Stimulated activated CD4-positive, alpha-beta T cell treated with anti-CD3 and anti-CD28 coated beads, Interleukin-1b, Interleukin-23, amount 100 ng/mL, for 4 hours (primary cell): ENCODE measurements at places on chromosomes 11 and 22.
A peak's percentile ranks its signal among the peaks of the same experiment; 100 is the strongest.

DNA sequence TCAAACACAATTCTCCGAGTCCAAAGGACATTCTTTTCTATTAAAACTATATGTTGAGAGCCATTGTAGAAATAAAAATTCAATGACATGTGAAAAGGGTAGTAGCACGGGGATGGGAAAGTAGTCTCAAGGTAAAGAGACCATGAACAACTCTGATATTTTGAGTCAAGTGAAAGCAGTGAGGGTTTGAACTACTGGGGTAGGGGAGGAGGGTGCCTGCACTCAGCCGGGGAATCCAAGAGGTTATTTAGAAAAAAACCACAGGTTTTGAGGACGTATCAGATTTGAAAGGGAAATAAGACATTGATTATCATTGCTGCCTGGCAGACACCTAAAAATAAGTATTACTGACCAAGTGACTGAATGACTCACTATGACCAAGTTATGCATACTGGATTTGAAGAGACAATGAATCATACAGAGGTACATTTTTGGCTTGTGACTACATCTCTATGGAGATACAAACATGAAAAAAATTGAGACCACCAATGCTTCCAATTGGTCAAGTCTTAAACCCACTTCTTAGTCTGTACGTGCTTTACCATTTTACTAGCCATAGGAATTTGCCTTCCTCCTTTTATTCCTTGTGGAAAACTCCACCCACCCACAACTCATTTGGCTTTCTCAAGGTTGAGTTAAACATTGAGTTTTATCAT, 2.2 kb upstream of the OR52H1 start:
- no peak for DNase-seq

- DNase-seq: no peak
These were observed 39.5 kb downstream of the CDKN1C start for GRCh38 chr11:2846056-2846455.

GRCh38 chr11:118606157-118606843, 1.1 kb upstream of the PHLDB1 start:
- DNase-seq: no peak

- DNase-seq: no peak
These were observed 5.1 kb upstream of the CHST1 start for GRCh38 chr11:45670386-45671135.

- DNase-seq: no peak
These were observed 16.2 kb upstream of the ACCSL start for GRCh38 chr11:44031549-44031948.

DNA sequence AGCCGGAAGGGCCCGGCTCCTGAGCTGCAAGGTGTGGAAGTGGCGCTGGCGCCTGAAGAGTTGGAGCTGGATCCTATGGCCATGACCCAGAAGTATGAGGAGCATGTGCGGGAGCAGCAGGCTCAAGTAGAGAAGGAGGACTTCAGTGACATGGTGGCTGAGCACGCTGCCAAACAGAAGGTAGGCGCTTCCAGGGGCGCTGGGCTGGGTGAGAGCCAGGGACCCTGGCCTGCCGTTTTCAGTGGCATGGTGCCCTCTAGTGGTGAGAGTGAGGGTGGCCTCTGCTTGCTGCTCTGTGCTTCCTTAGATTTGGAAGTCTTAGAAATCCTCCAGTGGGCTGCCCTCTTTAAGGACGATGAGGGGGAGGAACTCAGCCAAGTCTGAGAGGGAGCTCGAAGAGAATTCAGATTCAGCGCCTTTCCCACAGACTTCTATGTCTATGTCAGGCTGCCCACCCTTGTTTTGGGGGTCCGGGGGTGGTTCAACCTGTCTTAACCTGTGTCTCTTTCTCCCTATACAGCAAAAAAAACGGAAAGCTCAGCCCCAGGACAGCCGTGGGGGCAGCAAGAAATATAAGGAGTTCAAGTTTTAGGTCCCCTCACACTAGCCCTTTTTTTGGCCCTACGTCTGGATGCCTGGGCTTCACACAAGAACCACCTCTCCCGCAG, 1.8 kb upstream of the PACS1 start:
- peak; percentile 74 for DNase-seq

DNA sequence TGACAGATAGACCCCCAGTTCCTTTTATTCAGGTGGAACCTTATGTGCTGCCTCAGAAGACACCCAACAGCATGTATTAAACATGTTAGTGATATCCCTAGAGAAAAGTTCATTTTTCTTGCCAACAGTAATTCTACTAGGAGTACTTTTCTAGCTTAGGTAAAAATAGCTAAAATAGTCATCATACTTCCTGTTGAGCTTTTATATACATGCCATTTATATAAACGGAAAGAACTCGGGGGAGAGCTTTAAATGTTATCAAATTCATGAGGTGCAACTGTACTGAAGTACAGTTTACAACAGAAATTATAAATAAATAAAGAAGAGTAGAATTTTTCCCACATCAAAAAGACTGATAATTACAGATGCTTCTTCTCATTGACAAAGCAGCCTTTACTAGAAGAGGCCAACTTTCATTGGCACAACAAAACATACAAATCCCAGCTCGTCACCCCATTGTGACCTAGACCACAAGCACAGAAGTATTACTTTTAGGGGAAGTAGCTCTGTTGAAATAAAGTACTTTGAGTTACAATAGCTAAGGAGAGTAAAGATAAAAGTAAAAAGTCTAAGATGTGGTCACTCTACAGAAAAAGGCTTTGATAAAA, 59.1 kb upstream of the POU2AF2 start:
- DNase-seq: no peak

- no peak for DNase-seq
These were observed 27.9 kb downstream of the SPATA19 start for GRCh38 chr11:133817449-133817848.

DNA sequence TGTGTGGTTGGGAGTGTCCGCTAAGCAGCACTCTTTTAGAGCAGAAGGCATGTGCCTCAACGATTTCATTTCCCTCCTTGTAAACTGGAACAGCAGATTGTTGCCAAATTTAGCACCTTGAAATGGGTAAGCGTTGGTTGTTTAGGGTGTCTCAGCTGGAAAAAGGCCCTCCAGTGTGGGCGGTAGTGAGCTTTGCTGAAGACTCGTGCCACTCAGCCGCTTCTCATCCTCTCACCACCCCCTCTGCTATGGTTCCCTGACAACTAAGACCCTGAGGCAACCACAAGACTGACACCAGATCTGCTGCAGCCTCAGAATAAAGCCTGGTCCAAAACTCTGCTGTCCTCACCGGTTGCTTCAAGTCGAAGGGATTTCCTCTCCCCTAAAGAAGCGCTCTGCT, 9.9 kb upstream of the FERMT3 start:
- no peak for DNase-seq

DNA sequence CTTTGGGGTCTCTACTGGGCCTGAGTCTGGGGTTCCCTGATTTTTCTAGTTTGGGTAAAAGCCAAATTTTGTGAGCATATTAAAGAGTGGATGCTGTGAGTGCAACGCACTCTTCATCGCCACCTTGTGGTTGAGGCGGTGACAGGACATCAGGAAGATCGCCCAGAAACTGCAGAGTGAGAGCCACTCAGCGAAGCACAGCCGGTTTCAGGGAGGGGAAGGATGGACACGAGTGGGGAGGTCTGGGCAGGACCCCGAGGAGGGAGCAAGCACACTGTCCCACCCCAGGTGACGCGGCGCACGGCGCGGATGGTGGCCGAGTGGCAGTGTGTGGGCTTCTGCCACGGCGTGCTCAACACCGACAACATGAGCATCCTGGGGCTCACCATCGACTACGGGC, 9.1 kb downstream of the SELENOO start:
- DNase-seq: peak; percentile 58

GRCh38 chr11:59259047-59259446, 46.3 kb upstream of the MPEG1 start:
- no peak for DNase-seq

DNA sequence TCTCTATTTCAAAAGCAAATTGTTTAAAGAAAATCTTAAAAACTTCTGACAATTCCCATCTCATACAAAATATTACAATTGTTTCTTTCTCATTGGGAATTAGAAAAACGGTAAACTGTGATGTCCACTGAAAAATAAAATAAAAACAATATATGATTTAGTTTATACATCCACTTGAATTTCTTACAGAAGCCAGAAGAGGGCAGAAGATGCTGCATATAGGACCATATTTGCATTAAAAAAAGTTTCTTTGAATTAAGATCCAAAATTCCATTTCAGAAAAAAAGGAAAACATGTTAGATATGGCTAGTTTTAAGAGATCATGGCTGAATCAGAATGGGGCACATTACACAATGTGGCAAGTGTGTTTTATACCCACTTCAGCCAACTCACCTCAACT, 39.3 kb upstream of the LRRC4C start:
- DNase-seq: no peak

DNA sequence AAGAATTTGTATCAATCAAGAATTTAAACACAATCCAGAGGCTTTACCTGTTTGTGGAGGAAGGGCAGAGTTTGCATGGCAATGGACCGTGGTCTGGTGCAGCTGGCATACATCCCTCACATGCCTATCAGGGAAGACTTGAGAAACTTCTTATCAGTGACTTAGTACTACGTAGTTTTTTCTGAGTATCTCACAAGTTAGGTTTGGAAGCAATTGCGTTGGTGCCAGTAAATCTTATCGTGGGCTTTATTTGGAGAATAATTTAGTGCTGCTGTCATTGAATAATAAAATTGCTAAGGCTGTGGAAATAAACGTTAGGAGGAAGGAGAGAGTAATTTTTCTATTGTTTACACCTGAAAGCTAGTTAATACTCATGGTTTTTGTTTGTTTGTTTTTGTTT, 72.3 kb downstream of the PRMT3 start:
- DNase-seq: no peak

DNA sequence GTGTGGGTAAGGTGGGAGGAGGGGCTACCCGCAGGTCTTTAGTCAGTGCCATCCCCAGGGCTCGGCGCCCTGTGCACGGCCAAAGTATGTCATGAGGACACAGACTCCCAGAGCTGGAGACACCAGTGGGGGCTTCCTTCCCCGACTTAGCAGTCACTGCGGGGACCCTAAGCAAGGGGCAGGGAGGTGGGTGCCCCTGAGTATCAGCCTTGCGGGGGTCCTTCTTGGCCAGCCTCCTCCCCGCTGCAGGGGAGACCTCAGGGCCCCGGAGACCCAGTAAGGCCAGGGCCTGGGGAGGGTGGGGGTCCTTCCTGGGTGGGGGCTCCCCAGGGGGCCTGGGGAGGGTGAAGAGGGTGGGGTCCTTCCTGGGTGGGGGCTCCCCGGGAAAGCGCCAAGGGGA, 673.8 kb downstream of the BRD1 start:
- no peak for DNase-seq

DNA sequence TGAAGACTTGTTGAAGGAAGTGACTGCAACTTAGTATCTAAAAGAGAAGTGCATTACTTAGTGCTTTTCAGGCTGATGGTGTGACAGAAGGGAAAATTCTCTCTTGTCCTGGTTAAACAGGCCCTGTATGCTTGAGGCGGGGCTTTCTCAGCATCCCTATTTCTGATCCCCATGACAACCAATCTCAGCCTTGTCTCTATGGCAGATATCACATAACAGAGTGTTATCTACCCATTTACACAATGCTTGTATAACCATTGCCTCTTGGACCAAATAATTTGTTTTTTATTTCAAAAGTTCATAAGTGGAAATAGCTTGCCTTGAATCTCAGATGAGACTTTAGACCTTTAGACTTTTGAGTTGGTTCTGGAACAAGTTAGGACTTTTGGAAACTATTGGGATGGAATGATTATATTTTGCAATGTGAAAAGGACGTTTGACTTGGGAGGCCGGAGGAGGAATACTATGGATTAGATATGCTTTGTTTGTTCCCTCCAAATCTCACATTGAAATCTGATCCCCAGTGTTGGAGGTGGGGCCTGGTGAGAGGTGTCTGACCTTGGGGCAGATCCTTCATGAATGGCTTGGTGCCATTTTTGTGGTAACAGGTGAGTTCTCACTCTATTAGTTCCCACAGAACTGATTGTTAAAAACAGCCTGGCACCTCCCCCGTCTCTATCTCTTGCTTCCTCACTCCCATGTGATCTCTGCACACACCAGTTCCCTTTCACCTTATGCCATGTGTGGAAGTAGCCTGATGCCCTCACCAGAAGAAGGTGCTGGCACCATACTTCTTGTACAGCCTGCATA, 3.1 kb upstream of the GLYAT start:
- DNase-seq: no peak

DNA sequence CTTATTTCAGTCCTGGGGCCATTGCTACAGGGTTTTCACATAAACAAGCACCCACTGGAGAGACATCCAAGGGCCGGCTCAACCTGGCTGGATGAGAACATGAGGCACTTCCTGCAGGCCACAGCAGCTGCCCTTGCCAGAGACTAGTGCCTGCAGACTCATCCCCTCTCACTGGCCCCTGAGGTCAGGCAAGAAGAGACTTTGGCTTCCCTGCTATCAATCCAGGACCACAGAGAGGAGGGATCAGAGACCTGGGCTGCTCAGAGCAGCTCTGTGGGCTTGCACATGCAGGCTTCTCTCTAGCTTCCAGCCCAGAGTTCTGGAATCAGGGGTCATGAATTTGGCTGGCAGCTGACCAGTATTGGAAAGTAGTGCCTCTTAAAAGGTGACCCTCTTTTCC, 79.5 kb downstream of the CABIN1 start:
- no peak for DNase-seq

GRCh38 chr22:46340676-46341075, 5.2 kb downstream of the TRMU start:
- no peak for DNase-seq

DNA sequence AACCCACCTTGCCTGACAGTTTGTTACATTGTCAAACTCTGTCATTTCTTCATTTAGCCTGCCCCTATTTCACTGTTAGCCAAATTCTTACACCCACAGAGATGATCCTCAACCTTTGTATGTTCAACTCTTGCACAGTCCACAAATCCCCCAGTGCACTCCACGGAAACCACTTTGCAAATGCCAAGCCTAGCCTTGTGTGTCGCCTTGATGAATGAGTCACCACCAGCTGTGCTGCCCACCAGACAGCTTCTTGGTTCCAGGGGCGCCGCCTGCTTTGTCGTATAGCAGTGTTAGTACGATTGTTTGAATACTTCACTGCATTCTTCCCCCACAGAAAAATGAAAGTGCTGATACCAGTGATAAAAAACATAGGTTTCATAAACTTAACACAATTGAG, 686.3 kb downstream of the NTM start:
- DNase-seq: no peak

DNA sequence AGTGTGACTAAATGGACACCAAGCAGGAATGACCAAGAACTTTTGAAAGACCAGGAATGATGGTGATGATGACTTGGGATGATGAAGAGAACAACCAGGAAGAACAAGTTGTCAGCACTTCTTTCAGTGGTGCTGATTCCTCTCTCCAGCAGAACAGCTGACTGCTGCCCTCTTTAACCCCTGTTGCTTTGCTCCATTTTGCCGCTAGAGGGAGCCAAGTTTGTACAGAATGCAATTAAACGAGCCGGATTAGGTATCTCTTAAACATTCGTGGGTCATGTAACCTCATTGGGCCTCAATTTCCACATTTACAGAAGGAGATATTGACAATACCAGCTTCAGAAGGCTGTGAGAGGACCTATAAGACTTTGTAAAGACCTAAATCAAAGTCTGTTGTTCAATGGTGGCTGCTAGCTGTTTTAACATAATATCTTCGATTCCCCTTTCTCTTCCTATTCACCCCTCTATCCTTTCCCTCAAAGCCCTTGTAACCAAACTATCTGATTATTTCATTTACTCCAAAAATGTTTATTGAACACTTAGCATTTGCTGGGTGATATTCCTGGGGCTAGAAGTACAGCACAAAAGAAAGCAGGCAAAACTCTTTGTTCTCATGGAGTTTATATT, 1.9 kb downstream of the OR4S1 start:
- peak; percentile 43 for DNase-seq
